ENCODE measurements at places on chromosomes 12 and 14.
A peak's percentile ranks its signal among the peaks of the same experiment; 100 is the strongest.

DNA sequence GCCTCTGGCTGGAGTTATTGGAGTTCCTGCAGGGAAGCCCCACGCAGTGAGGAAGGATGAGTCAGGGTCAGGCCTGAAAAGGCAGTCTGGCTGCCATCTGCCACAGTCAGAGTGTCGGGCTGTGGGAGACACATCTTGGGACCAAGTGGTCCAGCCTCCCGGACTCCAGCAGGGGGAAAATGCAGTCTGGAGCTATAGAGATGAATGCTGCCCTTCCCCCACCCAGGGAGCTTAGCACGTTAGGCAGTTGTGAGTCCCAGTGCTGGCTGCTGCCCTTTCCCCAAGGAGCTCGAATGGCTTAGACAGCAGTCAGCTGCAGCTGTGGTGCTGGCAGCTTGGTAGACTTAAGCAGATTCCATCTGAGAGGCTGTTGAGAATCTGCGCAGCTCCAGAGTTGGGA lies 8.2 kb upstream of the NTS start:
- no peak for DNase-seq

GRCh38 chr14:20988717-20989470 lies 886 bp upstream of the METTL17 start:
- DNase-seq = no peak

DNA sequence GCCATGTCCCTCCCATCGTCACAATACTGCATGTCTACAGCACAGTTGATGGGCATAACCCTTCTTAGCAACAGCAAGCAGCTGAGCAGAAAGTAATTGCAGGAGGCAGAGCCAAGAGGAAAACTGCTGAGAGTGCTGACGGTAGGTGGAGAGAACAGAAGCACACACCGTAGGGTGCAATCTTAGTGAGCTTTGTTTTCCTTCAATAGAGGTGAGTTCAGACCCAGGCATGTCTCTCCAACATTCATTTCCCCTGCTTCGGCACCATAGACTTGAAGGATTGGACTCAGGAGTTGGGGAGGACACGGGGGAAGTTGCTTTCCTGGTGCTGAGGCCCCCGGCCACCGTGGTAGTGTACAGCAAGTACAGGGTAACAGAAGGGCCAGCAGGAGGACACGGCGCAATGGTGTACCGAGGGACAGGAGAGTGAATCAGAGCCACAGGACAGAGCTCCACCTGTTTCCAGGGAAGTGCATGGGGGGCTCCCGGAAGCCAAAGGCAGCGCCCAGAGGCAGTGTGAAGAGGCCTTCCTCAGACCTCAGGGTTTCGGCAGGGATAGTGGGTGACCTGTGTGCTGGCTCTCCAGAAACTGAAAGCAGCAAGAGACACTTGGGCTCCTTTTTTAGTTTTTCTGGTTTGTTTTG lies 36.3 kb upstream of the SINHCAF start:
- DNase-seq = no peak

GRCh38 chr12:45681465-45681864 lies 48.0 kb upstream of the ARID2 start:
- no peak for DNase-seq

DNA sequence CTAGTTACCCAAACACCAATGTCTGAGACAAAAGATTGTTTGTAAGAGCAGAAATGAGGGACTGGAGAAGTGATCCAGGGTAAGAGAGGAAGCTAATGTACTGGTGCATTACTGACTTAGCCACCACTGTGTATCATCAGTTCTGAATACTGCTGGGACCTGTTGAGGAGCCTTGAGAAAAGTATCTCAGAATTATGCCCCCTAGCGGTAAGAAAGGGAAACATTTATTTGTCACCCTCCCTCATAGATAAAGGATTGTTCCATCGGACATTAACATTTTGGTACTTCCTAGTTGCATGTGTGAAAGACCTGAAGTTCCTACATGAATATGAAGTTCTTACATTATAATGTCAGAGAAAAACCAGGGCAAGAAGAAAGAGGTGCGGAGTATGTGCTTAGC lies 612.5 kb downstream of the FSCB start:
- no peak for DNase-seq

GRCh38 chr12:6813363-6813762 lies 8.3 kb upstream of the GPR162 start:
- DNase-seq = no peak

DNA sequence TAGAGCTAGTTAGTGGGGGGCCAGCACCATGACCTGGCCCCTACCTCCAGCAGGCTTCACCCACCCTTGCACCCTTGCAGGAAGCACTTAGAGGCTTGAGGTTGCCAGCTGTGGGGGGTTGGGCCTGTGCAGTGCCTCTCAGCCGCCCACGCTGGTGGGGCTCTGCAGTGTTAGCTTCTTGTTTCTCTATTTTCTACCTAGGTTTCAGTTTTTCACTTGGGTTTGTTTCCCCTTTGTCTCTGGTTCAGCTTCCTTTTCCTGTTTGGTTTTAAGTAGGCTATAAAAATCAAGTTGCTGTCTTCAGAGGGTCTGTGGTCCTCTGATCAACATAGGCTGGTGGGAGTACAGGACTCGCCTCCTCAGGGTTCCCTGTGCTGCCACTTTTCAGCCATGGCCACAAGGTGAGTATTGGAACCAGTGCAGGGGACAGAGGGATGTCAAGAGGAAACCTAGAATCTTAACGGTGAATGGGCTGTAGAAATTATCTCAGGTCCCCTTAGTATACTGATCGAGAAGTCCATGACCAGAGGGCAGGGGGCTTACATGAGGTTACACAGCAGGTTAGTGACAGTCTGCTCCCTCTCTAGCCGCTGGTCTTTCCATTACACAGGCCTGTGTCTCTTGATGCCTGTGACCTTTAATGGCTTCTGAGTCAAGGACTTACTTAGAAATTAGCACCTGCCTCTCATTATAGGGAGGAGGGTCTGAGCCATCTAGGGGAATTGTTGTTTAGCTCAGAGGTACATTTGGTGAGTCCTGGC lies at the start of gene EVL:
EVL (plus strand) TSS at position 312 of the 761 bp plus-strand sequence; CDS start at position 391, 79 bp downstream.
- DNase-seq = peak; percentile 89

DNA sequence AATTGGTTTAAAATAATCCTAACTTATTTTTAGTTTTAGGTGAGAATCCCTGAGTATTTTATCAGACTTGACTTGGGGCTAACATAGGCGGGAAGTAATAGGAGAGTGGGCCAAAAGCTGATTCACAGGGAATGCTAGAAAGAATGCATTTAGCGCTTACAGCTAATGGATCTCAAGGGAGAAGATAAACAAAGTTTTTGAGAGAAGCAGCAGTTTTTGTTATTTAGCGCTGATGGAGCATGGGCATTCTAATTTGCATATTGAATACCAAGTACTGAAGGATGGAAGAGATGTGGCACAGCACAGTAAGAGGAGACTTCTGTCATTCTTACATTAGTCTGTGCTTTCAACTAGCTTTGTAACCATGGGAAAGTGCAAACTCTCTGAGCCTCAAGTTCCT lies 436.0 kb upstream of the FBXO33 start:
- DNase-seq = no peak

- DNase-seq = no peak
Observed at GRCh38 chr12:104643819-104644669, 187.3 kb downstream of the CHST11 start.

DNA sequence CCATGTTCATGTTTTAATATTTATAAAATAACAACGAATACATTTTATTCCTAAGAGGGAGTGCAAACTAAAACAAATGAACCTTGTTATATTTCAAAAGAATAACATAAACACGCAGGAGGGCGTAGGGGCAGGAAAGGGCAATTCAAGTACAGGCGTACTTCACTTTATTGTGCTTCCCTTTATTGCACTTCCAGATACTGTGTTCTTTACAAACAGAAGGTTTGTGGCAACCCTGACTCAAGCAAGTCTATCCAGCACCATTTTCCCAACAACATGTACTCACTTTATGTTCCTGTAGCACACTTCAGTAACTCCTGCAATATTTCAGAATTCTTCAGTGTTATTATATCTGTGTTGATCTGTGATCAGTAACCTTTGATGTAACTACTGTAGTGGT lies 84.6 kb upstream of the PLEKHA5 start:
- DNase-seq = no peak

DNA sequence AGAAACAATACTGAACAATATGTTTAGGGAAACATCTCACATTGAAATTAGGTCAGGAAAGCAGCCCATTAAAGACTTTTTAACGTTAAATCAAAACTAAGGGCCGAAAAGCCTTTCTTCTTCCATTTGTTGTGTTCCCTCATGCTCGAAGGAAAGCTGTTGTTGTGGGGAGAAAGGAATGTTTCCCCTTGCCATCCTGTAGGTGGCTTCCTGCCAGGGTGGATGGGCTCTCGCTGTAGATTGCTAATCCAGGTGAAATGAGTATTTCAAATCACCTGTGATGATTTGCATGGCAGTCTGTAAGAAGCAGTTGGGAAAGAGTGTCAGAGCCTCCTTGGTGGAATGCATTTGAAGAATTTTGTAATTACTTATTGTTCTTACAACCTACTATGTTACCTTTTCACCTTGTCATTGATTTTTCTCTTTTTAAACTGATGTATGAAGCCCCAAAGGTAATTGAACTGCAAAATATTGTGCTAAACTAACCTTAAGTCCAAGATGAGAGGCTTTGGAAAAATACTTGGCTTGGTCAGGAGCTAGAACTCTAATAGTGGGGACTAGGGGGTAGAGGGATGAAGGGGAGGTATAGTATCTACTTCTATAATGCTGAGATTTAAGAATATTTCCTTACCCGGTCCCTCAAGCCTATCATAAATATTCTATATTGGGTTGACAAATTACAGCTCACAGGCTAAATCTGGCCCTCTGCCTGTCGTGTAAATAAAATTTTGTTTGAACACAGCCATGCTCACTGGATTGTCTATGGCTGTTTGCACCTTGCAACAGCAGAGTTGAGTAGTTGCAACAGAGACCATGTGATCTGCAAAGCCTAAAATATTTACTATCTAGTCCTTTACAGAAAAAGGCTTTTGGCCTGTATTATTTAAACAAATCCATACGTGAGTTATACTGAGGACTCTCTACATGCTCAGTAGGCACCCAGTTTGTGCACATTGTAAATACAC lies 7.7 kb upstream of the DCP1B start:
- no peak for DNase-seq

DNA sequence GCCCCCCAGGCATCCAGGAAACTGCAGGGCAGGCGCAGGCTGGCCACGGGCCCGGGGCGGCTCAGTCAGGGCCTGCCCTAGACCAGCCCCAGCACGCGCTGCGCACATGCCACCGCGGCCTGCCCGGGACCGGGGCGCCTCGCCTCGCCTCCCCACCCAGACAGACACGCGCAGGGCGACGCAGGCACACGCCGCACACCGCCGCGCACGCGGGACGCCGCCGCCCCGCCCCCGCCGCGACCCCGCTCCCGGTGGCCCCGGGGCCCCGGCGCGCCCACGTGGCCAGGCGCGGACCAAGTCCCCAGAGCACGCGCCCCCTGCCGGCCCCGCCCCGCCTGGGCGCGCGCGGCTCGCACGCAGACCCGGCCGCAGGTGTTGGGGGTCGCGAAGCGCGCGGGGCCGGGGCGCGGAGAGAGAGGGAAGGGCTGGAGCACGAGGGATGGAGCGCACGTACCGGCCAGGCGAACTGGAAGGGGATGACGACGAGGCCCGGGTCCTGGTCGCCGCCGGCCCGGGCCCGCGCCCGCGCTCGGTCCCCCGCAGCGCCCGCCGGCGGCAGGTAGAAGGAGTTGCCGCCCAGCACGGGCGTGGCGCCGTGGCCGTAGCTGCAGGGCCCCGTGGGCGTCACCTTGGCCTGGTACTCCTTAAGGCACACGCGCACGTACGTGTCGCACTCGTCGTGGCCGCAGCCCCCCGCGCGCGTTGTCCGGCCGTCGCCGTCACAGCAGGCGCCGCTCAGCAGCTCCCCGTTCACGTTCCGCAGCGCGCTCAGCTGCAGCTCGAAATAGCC lies 1.1 kb downstream of the JAG2 start:
- DNase-seq = no peak

GRCh38 chr12:126627596-126627995 lies 1562.4 kb downstream of the AACS start:
- DNase-seq = no peak

DNA sequence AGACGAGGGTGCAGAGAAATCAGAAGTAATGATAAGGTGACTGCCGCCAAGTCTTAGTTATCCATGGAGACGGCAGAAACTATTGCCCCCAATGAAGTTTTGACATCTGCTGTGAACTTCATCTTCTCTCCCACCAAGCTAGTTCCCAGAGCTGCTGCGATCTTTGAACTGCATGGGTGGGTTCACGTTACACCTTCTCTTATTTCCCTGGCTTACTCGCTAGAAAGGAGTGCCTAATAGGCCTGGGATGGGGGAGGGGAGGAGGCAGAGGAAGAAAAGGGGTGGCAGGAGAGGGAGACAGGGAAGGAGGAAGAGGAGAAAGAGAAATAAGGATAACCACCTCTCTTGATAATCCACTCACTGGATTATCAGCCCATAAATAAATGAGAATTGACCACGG lies 157.1 kb downstream of the NTF3 start:
- no peak for DNase-seq

DNA sequence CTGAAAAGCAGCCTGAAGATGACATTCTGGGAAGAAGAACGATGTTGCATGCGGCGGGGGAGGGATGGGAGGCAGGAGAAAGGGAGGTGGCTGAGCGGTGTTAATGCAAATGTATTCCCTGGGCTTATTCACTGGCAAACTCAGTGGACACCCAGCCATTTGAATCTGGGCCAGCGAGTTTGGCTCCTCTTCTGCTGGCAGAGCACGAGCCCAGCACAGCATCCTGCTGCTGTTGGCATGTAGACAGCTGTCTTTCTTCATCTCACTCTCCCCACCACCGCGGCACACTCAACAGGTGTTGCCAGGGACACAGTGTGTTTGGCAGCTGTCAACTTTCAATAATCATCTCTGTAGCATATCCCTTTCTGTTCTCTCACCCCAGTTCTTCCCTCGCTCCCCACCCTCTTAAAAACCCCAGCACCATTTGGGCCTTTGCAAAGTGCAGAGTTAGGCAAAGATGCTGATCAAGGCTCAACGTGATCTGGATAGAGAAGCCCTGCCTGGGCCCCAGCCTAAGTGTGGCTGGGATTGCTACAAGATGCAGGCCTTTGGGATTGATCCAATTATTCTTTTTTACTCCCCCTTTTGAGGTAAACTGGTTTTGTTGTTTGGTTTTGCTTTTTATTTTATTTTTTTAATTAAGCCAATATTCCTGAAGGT lies 131.9 kb downstream of the EXOC5 start:
- no peak for DNase-seq

DNA sequence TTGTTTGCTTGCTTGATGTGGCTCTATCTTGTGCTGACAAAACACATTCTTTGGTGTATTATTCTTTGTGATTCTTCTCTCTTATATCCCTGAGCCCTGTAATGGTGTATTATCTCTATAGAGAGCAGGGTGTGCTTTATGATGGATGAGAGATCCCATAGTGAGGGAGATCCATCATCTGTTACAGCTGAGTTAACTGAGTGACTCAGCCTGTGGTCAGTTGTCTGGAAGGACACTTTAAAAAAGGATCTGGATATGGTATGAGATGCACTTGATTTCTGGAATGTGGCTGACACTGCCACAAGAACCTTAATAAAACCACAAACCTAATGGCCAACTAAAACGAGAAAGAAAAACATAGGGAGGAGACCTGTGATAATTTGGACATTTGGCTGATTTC lies 461.4 kb upstream of the SYT1 start:
- no peak for DNase-seq

DNA sequence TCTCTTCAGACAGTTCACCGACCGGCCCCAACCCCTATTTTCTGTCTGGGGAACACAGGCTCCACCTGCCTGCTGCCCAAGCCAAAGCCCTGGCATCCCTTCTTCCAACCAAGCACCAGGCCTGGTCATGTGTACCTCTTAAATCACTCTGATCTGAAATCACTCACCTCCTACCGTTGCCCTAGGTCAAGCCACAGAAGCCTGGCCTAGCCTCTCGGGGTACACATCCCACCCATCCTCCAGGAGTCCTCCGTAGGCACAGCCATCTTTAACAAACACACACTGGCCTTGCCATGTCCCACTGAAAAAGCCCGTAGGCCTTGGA lies 81.8 kb downstream of the IRF2BPL start:
- DNase-seq = no peak

- no peak for DNase-seq
Observed at GRCh38 chr12:130227641-130228040, 65.4 kb downstream of the FZD10 start.

Data from naive thymus-derived CD8-positive, alpha-beta T cell (primary cell).